SK-N-SH (cell line): ENCODE measurements at places on chromosomes 12 and 14.
A peak's percentile ranks its signal among the peaks of the same experiment; 100 is the strongest.

GRCh38 chr12:113232840-113233585 lies 11.7 kb downstream of the TPCN1 start:
- no peak for DNase-seq

GRCh38 chr14:50728836-50729235 lies 60.7 kb upstream of the SAV1 start:
- DNase-seq, result no peak

DNA sequence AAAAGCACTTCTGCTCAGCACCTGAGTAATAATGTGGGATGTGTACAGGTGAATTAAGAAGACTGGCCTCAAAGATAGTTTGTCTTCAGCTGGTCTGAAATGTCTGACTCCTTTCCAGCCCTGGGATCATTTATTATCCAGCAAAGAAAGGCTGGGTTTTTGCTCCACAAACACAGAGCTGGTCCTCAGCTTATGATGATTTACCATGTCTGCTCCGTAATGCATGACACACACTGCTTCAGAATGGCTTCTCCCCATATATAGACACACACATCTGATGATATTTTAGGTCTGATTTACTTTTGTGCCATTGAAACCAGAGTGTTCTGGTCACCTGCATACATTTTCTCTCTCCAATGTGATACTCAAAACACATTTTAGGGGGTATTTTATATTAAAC lies 225.0 kb downstream of the SLC25A21 start:
- no peak for DNase-seq

- no peak for DNase-seq
Observed at GRCh38 chr12:129868575-129868974, 35.2 kb downstream of the TMEM132D start.

- no peak for DNase-seq
Observed at GRCh38 chr14:103108749-103109207, 14.3 kb downstream of the EXOC3L4 start.

DNA sequence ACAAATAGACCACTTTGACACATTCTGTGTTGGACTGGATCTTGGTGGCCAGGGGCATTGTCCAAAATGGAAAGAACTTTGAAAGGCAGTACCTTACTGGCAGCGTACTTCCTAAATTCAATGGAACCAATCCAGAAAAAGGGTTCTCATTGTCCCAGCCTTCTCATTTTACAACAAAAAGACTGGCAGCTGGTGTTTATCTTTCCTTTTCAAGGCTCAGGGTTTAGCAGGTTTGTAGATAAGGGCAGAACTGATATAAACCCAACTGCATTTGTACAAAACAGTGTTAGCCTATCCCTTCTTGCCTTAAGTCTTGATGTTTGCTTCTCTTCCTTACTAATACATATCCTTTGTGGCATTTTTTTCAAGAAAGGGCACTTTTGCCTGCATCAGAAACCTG lies 7.7 kb downstream of the THAP2 start:
- DNase-seq, result no peak

- DNase-seq, result peak; percentile 80
Observed at GRCh38 chr14:102774391-102775153, 2.7 kb upstream of the TRAF3 start.

DNA sequence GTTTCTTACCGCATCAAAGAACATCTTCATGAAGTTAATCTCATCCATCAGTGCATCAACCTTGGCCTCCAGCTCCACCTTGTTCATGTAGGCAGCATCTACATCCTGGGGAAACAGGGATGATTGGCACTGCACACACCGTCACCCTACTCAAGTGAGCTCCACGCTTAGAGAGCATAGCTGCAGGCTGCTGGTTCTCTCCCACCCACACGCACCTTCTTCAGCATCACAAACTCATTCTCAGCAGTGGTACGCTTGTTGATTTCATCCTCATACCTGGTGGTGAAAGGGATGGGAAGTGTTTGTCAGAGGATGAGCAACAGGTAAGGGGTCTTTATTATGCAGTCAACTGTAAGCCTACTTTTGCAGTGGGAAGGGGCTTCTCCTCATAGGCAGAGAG lies 2.3 kb downstream of the KRT5 start:
- DNase-seq, result no peak

DNA sequence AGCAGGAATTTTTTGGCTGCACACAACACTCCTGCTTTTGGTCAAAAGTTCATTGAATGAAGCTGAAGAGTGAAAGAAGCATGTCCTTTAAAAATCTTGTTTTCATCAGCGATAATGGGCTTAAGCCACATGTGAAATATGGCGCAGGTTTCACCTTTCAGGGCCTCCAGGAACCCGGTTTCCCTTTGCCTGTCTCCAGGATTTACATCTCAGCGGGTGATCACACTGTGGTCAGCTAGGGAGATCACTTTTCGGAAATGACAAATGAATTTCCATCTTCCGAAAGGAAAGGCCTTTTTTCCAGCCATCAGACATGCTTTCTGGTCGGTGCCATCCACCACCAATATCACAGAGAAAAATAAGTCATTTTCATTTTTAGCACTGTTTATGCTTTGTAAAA lies 727.1 kb upstream of the TBX3 start:
- DNase-seq, result no peak

- no peak for DNase-seq
Observed at GRCh38 chr12:29053567-29053966, 95.5 kb upstream of the FAR2 start.

GRCh38 chr12:31362759-31363415 lies 36.9 kb upstream of the SINHCAF start:
- no peak for DNase-seq

DNA sequence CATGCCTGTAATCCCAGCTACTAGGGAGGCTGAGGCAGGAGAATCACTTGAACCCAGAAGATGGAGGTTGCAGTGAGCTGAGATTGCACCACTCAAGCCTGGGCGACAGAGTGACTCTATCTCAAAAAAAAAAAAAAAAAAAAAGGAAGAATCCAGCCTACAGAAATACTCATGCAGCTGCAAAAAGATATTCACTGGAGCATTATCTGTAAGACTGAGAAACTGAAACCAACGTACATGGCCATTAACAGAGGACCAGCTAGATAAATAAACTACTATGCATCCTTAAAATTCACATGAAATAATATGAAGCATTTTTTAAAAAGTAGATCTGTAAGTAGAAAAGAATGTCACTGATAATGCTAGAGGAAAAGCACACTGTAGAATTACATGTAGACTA lies 3.5 kb downstream of the SLC7A7 start:
- no peak for DNase-seq

GRCh38 chr14:75098682-75099081 lies 28.2 kb downstream of the NEK9 start:
- DNase-seq, result no peak

GRCh38 chr12:41442896-41443295 lies 254.8 kb downstream of the PDZRN4 start:
- DNase-seq, result no peak

DNA sequence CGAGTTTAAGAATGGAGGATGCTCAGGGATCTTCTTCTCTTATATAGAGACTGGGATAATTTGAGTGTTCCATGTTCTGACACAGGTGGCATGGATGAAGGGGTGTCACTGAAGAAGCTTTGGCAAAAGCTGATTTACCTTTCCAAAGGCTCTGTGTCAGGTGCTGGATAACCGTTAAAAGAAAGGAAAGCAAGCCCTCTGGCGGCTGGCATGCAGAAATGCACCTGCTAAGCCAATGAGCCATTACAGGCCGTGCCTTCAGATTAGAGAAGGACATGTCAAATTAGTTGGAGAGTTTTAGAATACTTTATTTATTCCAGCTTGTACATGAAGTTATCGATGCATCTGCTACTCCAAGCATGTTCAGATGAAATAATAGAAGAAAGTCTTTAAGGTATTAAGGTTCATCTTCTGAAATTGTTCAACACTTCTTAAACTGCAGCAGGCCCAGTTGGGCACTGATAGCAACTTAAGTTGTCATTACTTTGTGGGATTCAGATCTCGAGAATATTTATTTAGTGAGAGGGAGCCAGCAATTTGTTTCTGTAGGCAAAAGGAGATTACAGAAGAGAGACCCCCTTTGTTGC lies 678.2 kb downstream of the NRXN3 start:
- peak; percentile 16 for DNase-seq

DNA sequence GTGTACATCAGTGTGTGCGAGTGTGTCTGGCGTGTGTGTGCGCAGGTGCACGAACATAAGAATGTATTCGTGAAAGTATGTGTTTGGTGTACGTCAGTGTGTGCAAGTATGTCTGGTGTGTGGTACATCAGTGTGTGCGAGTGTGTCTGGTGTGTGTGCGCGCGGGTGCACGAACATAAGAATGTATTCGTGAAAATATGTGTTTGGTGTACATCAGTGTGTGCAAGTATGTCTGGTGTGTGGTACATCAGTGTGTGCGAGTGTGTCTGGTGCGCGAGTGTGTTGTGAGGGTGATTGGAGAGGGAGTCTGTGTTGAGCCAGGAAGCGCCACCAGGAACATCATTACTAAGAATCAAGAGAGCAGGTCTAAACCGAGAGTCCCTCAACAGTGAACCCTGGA lies 143.8 kb downstream of the BCL11B start:
- DNase-seq, result no peak

DNA sequence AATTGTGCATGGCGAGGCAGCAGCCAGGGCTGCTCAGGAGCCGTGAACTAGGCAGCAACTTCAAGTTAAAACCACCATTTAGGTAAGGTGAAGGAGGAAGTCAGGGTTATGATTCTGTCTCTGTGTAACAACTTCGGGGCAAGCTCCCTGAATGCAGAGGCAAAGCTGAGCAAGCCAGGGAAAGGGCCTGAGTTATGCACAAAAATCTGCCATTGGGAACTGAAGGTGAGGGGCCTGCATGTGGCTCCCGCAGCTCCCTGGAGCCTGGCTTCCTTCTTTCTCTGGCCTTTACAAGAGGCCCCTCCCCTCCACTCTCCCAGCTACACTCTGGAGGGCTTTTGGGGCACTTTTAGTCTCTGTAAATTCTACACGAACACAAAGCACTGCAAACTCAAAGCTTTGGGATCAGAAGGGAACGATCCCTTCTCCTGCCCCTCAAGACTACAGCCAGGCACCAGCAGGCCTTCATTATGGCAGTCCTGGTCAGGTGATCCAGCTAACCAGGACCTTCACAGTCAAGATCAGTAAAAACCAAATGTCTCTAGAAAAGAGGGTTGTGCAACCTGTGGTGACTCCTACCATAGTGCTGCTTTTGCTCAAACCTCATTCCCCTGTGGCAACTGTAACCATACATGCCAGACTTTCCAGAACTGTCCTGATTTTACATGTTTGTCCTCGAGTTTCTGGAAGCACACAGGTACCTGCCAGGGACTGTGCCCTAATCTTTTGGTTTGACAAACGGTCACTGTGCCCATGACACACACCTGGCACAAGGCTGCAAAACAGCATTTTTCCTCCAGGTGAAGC lies 67.2 kb upstream of the PTGR2 start:
- no peak for DNase-seq

DNA sequence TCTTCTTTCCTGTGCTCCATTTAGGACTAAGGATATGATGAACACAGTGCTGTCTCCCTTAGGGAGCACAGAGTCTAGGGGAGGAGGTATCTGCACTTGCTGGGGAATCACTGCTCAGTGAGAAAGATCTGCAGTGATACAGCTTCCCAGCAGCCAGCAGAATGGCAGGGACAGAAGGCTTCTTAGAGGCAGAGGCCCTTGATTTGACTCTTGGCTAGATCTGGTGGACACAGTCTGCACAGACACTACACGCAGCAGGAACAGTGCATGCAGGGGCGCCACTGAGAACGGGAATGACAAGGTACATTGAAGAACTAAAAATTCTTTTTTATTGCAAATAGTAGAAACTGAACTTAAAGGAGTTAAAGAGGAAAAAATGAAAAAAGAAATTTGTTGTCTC lies 51.6 kb downstream of the KCNA1 start:
- DNase-seq, result no peak

- DNase-seq, result no peak
Observed at GRCh38 chr14:85634205-85634604, 104.3 kb downstream of the FLRT2 start.

DNA sequence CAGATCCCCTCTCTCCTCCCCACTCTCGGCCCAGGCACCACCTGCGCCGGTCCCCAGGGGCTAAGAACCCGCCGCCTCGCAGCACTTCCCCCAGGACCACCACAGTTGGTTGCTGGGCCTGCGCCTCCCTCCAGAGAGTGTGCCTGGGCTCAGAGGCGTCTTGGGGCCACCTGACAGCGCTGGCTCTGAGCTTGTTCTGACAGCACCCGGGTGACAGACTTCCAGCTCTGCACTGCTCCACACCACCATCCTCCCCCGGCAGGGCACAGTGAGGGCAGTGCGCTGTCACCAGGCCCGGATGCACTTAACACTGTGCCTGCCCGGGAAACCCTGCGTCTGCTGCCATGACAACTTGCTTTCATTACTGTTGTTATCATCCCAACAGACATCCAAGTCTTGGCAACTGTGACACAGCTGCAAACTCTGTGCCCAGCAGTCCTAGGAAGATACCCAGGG lies 6.6 kb downstream of the BRF1 start:
- peak; percentile 91 for DNase-seq

- no peak for DNase-seq
Observed at GRCh38 chr12:53856132-53856531, 82.5 kb upstream of the HOXC13 start.

DNA sequence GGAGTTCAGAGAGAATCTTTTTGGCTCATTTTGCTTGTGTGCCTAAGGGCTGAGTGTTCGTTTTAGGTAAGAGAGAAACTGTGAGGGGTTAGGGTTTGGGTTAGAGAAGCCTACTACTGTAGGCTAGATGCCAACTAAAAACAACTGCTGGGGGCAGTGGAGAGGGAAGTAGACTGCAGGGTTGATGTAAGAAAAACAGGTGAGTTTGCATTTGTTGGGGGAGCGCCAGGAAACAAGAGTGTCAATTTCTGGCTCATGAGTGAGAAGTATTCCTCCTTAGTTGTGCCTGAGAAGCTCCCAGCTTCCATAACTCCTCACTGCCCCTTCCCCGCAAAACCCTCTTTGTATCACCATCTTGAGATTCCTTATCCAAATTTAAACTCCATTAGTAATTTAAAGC lies 92.3 kb downstream of the DERA start:
- no peak for DNase-seq

DNA sequence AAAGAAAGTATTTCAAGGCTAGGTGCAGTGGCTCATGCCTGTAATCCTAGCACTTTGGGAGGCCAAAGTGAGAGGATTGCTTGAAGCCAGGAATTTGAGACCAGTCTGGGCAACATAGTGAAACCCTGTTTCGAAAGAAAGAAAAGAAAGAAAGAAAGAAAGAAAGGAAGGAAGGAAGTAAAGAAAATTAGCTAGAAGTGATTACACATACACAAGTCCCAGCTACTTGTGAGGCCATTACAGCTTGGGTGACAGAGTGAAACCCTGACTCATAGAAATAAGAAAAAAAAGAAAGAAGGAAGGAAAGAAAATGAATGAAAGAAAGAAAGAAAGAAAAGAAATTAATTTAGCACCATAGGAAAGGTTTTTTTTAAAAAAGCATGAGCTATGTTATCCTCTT lies 33.3 kb upstream of the PPP1CC start:
- DNase-seq, result no peak

GRCh38 chr12:74538491-74539258 lies 1.0 kb downstream of the ATXN7L3B start:
- DNase-seq, result peak; percentile 11

GRCh38 chr14:90426663-90427062 lies 29.8 kb downstream of the CALM1 start:
- DNase-seq, result peak; percentile 60

- DNase-seq, result no peak
Observed at GRCh38 chr14:68255693-68256178, 436.2 kb downstream of the RAD51B start.

GRCh38 chr14:28412077-28412476 lies 354.5 kb upstream of the FOXG1 start:
- DNase-seq, result no peak

- DNase-seq, result no peak
Observed at GRCh38 chr12:124174451-124175348, 120.2 kb upstream of the RFLNA start.

GRCh38 chr12:51863933-51864832 lies 15.7 kb upstream of the FIGNL2 start:
- peak; percentile 77 for DNase-seq
